ENCODE measurements at places on chromosomes 11 and 22.

DNA sequence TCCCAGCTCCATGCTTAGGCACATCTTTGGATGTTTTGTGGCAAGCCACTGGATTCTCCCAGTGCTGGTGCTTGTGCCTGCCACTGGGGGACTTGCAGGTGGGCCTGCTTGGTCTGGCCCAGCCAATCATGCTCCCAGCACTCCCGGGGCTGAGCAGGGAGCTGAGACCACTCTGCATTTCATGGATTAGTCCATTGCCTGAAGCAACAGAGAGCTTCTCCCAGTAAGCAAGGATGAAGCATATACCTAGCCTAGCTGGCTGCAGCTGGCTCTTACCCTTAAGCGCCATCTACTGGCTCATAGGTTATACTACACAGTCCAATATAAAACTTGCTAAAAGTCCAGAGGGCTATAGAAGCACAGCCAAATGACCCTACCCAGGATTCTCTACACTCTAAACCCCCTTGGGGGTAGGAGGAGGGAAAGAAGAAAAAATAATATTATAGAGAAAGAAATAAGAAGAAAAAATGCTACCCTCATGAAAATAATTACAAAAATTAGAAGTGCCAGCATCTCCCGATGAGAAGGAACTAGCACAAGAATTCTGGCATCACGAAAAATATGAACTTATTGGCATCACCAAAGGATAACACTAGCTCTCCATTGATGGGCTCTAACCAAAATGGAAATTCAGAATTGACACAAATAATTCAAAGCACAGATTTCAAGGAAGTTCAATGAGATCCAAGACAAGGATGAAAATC lies 275.3 kb downstream of the C11orf87 start:
- DNase-seq: peak; percentile 57

- DNase-seq: no peak
Observed at GRCh38 chr11:35814081-35814695, 129.7 kb upstream of the LDLRAD3 start.

DNA sequence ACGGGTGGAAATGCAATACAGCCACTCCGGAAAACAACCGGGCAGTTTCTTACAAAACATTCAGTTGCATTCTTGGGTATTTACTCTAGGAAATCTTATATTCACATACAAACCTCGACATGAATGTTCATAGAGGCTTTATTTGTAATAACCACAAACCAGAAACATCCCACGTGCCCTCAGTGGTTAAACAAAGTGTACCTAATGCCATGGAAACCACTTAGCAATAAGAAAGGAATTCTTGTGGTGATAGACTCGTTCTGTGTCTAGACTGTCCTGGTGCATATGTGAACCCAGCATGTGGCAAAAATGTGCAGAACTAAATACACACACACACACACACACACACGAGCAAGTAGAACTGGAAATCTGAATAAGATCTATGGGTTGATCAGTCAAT lies 1073.3 kb downstream of the TBC1D22A start:
- no peak for DNase-seq

DNA sequence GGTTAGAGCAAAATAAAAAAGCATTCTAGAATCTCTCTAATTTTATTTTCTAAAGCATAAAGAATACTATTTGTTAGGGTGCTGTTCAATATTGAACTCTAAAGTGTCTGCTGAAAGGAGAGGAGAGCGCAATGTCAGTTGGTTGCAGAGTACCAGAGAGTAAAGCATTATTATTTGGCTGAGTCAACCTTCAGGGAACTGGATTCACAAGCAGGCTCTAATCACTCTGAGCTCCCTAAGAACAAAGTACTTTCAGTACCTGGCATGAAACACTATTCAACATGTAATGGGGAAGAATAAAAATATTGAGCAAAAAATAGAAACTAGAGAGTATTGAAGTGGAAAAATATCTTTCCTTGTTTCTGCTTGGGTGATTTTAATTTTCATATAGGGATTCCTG lies 961.0 kb upstream of the CCDC90B start:
- DNase-seq: no peak

GRCh38 chr22:49979587-49980264 lies 19.2 kb downstream of the PIM3 start:
- peak; percentile 64 for DNase-seq

DNA sequence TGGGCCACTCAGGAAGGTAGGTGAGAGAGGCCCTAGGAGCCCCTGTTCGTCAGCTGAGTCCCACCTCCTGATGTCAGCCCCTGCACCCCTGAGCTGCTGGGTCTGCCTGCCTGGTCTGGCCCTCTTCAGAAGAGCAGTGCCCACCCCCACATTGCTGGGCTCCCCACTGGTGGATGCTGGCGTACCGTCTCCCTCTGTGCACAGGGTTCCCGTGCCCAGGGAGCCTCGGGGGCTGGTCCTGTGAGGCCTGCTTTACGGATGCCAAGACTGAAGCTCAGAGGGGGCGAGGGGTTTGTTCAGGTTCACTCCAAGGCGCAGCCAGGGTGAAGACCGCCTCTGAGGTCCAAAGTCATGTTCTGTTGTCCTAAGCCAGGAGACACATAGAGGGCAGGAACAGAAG lies 44.7 kb upstream of the GCAT start:
- DNase-seq: no peak

DNA sequence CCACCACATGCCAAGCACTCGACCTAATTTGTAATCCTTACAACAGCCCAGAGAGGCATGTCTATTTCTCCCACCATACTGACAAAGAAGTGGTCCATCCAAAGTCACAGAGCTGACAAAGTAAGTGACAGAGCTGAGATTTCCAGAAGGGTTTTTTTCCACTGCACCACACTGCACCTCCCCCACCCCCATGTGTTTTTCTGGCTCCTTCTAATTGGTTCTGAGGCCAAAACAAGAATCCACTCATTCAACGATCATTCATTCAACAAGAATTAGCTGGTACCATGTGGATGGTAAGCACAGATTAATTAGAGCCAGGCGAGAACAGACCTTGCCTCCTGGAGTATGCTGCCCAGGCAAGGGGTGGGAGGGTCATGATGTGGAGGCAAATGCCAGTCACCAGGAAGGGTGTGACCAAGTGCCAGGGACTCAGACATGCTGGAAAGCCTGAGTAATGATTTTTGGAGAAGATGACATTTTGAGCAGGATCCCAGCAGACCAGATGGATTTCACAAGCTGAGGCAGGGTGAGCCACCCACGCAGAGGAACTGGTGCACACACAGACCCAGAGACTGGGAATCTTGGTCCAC lies 14.9 kb upstream of the PRG2 start:
- DNase-seq: no peak

DNA sequence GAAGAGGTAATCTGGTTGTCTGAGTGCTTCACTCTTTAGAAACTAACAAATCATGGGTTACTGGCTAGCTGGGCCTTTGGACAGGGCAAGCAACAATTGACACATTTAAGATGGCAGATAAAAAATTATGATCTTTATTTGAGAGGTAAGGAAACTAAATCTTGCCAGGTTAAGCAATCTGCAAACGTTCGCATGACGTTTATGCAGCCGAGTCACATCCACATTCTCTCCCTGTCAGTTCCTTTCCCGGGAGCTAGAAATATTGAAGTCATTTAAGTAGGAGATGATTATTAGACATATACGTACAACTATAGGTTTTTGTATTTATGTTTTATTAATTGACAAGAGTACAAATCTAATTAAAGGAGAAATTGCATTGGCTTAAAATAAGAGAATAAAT lies 57.4 kb upstream of the RCN1 start:
- no peak for DNase-seq

GRCh38 chr11:44604171-44604581 lies 38.7 kb downstream of the CD82 start:
- DNase-seq: no peak

DNA sequence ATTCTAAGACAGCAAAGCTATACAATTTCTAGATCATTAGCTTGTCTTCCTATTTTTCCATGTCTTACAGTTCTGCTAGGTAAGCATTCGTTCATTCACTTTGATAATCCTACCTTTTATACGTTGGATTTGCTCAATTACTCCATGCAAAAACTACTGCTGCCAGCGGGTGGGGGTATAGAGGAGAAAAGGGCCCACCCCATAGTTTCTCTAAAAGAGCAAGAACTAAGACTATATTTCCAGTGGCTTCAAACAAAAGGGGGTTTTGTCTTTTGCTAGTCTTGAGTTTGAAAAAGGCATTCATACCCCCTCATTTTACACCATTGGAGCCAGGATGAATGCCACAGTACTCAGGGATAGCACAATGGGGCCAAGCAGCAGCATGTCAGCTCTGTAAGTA lies 155.7 kb downstream of the WT1 start:
- DNase-seq: no peak

DNA sequence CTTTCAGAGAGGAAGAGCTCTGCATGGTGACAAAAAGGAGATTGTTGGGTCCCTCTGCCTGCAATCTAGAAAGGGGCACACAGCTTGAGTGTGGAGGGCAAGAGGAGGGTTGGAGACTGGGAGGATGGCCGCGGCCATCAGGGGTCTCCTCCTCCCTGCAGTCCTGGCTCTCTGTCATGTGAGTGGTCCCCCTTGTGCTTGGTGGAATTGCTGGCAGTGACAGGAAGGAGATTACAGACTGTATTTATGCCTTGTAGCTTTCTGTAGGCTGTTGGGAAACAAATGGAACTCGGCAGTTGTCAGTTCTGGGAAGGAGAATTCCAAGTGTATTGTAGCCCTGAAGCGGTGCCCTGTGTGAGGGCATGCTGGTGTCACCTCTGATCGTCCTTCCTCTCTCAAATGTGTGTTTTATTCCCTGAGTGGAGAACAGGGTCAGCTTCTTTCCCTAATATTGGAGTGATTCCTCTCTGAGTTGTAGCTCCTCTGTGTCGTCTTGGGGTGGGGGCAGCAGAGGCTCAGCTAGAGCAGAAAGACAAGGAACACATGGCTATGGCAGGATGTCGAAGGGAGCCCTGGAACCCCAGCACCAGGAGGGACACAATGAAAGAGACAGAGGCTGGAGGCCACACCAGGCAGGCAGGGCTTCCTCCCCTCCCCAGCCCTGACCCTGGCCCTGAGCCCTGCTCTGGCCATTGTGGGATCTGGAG lies 163.1 kb downstream of the PKNOX2 start:
- no peak for DNase-seq

GRCh38 chr11:75946531-75947530 lies 131.8 kb downstream of the UVRAG start:
- no peak for DNase-seq

GRCh38 chr11:57656885-57657193 lies 723 bp upstream of the CLP1 start:
- no peak for DNase-seq

DNA sequence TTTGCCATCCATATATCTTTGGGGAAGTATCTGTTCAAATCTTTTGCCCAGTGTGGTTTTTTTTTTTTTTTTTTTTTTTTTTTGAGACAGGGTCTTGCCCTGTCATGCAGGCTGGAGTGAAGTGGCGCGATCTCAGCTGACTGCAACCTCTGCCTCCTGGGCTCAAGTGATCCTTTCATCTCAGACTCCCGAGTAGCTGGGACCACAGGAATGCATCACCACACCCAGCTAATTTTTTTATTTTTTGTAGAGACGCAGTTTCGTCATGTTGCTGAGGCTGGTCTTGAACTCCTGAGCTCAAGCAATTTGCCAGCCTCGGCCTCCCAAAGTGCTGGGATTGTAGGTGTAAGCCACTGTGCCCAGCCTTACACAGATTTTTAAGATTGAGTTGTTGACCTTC lies 4.8 kb upstream of the FAM118A start:
- DNase-seq: no peak

GRCh38 chr11:130599073-130599654 lies 150.7 kb downstream of the ADAMTS15 start:
- peak; percentile 87 for DNase-seq

DNA sequence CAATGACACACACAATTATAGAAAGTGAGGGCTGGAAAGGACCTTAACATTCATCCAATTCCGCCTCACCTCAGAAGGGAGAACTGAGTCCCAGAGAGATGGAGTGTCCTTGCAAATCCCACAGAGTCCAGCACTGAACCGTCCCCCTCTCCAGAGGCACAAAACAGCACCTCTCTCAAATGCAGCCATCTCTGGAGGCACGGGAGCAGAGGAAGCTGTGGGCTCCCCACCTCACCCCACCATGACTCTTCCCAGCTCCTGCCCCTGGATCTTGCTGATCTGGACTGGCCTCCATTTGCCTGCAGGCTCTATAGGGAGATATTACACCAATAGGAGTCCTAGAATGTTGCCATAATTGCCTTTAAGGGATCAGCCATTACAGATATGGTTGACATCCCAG lies 1.4 kb upstream of the DRD2 start:
- DNase-seq: no peak

- DNase-seq: no peak
Observed at GRCh38 chr11:92251980-92252379, 27.4 kb downstream of the FAT3 start.

- DNase-seq: no peak
Observed at GRCh38 chr22:20025401-20026203, 4.7 kb downstream of the TANGO2 start.

DNA sequence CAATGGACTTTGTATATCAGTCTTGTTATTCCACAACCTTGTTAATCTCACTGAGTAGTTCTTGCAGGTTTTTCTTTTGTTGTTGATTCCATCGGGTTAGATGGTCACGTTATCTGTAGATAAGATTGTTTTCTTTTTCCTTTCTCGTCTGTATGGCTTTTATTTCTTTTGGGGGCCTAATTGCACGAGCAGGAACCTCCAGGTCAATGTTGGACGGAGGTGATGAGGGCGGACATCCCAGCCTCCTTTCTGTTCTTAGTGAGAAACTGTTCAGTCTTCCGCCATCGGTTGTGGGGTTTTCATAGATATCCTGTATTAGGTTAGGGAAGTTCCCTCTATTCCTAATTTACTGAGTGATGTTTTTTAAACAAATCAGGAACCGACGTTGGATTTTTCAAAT lies 4.8 kb upstream of the PRR33 start:
- DNase-seq: no peak

GRCh38 chr11:34143048-34143447 lies 37.6 kb downstream of the NAT10 start:
- DNase-seq: no peak

DNA sequence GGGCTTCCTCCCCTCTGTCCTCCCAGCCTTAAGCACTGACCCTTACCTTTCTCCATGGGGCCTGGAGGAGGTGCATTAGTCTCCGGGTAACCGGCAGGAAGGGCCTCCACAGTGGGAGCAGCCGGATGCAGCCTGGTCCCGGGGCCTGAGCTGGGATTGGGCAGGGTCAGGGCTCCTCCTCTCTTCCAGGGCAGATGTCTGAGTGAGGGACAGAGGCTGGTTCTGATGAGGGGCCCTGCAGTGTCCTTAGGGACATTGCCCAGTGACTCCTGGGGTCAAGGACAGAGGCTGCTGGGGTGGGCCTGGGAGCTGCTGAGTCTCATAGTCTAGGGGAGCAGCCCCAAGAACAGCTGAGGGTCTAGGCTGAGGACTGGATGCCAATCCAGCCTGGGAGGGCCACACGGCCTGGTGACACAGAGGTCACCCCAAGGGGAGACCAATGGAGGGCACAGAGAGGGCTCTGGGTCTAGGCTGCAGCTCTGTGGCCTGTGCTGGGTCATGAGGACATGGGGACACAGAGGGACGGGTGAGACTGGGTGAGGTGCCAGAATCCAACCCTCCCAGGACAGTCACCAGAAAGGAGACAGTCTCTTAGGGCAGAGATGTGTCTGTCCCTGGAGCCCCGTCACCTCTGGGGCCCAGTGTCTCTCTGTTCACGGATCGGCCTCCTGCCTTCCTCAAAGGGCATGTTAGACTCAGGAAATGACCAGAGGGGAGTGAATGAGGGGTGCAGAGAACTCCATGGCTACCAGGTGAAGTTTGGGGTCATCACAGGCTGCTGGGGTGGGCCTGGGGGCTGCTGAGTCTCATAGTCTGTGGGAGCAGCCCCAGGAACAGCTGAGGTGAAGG lies 6.5 kb downstream of the IGLL5 start:
- peak; percentile 54 for DNase-seq
